ENCODE measurements at places on chromosomes 16 and 17. TPM values are rescaled to one million over a fixed set of nuclear protein-coding genes. Genes with fewer than 3 reads are reported as not detected.

INCA1 gene
- 0.69 TPM for total RNA-seq

- no peak for DNase-seq
These were observed 3.1 kb downstream of the GAA start for GRCh38 chr17:80104321-80104955.

- DNase-seq = peak; percentile 35
These were observed 2.0 kb downstream of the NCBP3 start for GRCh38 chr17:3843935-3844516.

GRCh38 chr17:34706029-34706428 lies 126.6 kb downstream of the TMEM132E start:
- DNase-seq = no peak

DNA sequence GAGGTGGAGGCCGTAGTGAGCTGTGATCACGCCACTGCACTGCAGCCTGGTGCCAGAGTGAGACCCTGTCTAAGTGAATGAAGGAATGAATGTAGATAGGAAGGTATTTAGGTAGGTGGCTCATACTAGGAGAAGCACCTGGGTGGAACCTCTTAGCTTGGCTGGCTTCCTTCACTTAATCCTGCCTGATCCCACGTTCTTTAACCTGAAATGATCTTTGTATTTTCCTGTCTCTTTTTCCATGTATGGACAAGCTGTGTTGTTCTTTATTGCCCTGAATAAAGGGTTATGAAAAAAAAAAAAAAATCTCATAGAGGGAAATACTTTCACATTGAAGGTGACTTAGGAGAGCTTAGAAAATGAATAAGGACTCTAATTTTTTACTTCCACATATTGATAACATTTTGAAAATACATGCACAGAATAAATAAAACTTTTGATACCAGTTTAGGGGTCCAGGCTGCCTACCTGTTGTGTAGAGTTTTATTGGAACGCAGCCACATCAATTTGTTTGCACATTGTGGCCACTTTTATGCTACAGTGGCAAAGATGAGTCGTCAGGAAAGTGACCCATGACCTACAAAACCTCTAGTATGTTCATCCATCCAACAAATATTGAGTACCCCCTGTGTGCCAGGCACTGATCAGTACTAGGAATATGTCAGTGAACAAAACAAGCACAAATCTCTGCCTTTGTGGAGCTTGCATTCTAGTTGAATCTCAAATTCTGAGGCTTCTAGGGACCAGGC lies 44.6 kb downstream of the VPS35L start:
- DNase-seq = no peak

- DNase-seq = no peak
These were observed 303.1 kb downstream of the CBLN1 start for GRCh38 chr16:48978501-48978900.

- DNase-seq = no peak
These were observed 3.7 kb upstream of the NPIPB15 start for GRCh38 chr16:74372369-74372768.

DNA sequence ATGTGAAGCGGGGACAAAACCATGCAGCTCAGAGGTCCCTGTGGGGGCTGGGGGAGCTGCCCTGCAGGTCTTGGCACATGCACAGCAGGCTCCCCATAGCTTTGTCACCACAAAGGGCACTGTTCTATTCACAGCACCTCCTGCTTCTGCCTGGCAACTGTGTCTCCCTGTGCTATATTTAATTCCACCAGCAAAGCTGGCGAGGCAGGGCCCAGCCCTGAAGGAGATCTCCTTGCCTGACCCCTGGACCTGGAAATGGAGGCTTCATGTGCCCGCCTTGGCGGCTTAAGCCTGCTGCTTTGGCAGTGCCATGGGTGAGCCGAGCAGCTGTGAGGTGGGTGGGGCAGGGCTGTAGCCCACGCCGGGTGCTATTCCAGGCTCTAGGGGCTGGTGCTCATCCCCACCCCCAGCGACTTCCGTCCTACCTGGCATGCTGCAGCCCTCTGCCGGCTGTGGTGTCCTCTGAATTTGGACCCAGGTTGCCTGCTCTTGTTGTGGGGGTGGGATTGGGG lies 6.8 kb downstream of the LDHD start:
- no peak for DNase-seq

ZPBP2 gene
- not detected for total RNA-seq

ALDH3A1 gene
- not detected for total RNA-seq

- no peak for DNase-seq
These were observed 58.2 kb downstream of the CYB5D2 start for GRCh38 chr17:4201226-4201625.

DNA sequence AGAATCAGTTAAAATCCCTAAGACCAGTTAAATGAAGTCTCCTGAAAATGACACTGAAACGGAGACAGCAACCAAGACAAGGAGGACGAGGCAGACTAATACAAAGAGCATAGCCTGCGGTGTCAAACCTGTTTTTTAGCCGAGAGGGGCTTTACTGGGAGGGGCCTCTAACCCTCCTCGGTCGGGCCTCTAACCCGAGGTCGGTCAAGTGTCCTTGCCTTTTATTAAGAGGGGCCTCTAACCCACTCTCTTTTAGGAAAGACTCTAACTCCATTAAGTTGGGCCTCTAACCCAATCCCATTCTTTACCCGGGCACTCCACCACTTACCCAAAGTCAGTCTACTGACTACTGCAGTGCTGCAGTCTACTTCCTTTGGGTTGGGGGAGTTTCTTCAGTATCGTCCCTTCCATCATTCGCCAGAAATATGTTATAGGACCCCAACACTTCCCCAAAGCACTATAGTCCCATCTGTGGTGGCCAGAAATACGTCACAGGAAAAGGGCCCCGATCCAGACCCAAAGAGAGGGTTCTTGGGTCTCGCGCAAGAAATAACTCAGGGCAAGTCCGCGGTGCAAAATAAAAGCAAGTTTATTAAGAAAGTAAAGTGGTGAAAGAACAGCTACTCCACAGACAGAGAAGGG lies 39.2 kb upstream of the ARL4D start:
- DNase-seq = no peak

DNA sequence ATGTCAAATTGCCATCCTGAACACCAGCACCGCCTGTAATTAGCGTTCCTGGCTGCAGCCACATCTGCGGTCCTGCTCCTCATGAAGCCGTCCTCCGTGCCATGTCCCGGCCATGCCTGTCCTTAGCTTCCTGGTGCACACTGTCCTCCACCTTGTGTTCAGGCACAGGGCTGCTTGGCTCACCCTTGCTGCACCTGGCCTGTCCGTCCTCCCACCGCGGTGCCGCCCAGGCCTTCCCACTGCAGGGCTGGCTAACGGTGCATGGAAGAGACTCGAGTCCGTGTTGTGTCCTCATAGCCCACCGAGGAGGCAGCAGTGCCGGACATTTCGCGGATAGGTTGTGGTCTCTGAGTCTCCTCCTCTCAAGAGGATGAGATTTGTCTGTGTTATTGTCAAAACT lies 20.4 kb downstream of the DUSP14 start:
- no peak for DNase-seq

C1QTNF8 gene
- not detected for total RNA-seq

NPIPA3 gene
- total RNA-seq = not detected

SLC9A5 gene
- 0.60 TPM for total RNA-seq

DNA sequence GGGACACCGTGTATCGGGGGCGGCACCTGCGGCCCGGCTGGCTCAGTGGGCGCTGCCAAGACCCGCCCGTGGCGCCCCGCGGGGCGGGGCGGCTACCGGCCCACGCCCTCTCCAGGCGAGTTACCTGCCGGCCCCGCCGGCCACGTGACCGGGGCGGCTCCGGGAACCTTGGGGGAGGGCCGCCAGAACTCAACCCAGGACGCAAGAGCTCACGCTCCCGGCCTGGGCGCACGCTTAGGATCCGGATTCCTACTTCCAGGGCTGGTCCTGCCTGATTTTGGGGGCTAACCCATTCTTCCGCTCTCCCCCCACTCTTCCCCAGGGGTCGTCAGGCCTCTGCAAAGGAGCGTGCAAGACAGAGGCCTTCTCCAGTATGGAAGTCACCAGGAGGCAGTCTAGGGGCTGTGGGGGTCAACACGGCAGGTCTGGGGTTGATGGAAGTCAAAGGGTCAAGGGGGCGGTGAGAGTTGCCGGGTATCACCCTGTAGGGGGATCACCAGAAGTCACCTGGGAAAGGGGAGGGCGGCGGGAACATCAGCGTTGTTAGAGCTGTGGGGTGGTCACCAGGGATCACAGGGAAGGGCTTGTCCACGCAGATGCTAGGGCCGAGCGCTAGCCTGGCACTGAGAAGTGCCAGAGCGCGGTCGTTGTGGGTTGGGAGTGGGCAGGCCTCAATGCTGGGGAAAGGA lies 354 bp upstream of the ESRP2 start:
- peak; percentile 23 for DNase-seq

CES1 gene
- total RNA-seq = 0.15 TPM

CASKIN1 gene
- 0.15 TPM for total RNA-seq

- DNase-seq = peak; percentile 28
These were observed 3.9 kb downstream of the HS3ST3A1 start for GRCh38 chr17:13597723-13598347.

GJC1 gene
- total RNA-seq = 43.2 TPM

GRCh38 chr17:78672871-78673371 lies 95.7 kb upstream of the DNAH17 start:
- no peak for DNase-seq

DNA sequence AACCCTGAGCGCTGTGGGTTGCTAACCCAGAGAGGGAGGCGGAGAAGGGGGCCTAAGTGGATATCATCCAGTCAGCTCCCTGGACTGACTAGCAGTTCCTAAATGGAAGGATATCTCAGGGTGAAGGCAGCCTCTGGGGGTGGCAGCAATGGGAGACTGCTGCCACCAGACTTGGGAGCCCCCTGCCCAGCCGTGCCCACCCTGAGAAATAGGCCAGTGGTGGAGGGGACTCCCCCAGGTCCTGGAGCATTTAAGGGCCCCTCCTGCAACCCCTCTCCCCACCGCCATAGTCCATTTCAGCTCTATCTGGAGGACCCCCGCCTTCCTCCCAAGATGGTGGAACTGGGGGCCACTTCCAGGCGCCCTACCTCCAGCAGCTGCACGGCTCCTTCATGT lies 8.4 kb downstream of the TSPOAP1 start:
- DNase-seq = no peak

HLF gene
- 1.9 TPM for total RNA-seq

LGALS9 gene
- 2.3 TPM for total RNA-seq

GRCh38 chr16:78122774-78123315 lies 23.4 kb downstream of the WWOX start:
- DNase-seq = peak; percentile 63

- DNase-seq = no peak
These were observed 19.4 kb downstream of the CIBAR2 start for GRCh38 chr16:85092851-85093250.

DHX58 gene
- 9.3 TPM for total RNA-seq

DNA sequence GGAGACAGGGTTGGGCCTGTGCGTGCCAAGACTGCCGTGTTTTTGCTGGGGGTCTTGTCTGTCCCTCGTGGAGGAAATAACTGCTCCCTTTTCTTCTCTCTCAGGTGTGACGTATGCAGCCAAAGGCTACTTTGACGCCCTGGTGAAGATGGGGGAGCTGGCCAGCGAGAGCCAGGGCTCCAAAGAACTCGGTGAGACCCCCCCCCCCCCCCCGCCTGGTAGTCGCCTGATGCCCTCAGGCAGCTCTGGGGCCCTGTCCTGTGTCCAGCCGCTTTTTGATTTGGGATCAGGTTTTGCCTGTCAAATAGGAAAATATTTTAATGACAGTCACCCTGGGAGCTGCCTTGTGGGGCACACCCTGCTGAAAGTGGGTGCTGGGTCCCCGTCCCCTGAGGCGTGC lies 22.8 kb downstream of the BAIAP2 start:
- DNase-seq = no peak

ACSM2B gene
- total RNA-seq = not detected

DNA sequence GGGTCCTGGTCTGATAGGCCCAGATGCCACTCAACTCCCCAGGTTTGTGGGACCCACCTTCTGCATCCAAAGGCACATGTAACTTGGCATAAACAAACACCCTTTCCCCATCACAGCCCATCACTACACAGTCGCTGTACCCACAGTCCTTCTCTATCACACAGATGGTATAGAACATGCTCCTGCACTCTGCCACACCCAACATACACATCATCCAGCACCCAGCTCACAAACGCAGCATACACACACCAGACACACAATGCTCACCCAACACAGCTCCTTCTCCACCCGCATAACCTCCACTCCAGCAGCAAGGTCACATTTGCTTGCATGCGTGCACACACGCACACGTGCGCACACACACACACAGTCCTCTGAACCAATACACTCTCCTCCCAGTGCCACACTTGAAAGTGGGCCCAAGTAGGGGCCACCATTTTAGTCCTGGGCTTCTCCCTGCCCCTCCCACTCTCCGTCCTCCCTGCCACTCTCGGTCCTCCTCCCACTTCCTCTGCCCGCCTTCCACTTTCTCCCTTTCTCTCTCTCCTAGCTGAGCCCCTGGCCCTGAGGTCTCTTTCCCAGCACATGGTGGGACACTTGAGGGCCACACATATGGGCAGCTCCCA lies 8.5 kb upstream of the TMEM92 start:
- no peak for DNase-seq

- no peak for DNase-seq
These were observed 23.2 kb downstream of the NT5M start for GRCh38 chr17:17326275-17326875.

HEATR9 gene
- total RNA-seq = not detected

GRCh38 chr17:15256689-15257088 lies 8.4 kb downstream of the PMP22 start:
- DNase-seq = no peak

- no peak for DNase-seq
These were observed 26.7 kb downstream of the DNASE1 start for GRCh38 chr16:3681206-3681605.

- no peak for DNase-seq
These were observed 37.7 kb upstream of the DYNLRB2 start for GRCh38 chr16:80503107-80503506.

SLC47A2 gene
- not detected for total RNA-seq

CIBAR2 gene
- not detected for total RNA-seq

DNA sequence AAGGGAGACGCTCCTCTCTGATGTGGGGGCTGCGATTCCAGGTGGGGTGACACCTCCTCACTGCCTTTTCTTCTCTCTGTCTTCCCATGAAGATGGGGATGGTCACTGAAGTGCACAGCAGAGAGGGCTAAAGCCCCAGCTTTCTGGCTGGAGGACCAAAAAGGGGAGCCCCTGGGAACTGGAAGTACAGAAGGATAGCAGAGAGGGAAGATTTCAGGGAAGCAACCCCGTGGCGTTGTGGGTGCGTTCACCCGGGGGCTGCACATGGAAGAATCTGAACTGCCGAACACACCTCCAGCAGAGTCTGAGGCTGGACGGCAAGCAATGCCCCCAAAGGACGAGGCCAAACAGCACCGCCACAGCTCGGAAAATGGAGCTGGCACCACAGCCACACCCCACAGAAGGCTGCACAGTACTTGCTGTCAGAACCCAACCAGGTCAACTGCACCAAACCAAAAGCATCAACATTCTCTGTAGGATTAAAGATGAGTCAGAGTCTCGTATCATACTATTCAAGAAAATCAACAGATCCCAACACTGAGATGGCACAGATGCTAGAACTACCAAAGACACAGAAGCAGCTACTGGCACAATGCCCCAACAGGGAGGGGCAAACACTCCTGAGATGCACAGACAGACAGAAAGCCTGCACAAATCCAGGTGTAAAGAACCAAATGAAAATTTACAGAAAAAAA lies 49.9 kb downstream of the MAP1LC3B start:
- no peak for DNase-seq

C16orf46 gene
- total RNA-seq = 1.7 TPM
